ENCODE measurements at places on chromosomes 16 and 17.

- no peaks in the 10 kb centered on the region for H3K4me1 ChIP-seq
- H3K27me3 ChIP-seq, result no peaks in the 10 kb centered on the region
- no peaks in the 10 kb centered on the region for H3K36me3 ChIP-seq
- no peak overlapping the region for H3K27ac ChIP-seq
- H3K4me3 ChIP-seq, result no peak overlapping the region
Observed at GRCh38 chr17:46136820-46137219, 56.4 kb downstream of the KANSL1 start.

- H3K4me3 ChIP-seq, result no peak overlapping the region
- no peaks in the 10 kb centered on the region for H3K36me3 ChIP-seq
- no peaks in the 10 kb centered on the region for H3K27me3 ChIP-seq
- no peak for DNase-seq
- no peak overlapping the region for H3K27ac ChIP-seq
Observed at GRCh38 chr16:58325941-58326340, 31.1 kb upstream of the PRSS54 start.

DNA sequence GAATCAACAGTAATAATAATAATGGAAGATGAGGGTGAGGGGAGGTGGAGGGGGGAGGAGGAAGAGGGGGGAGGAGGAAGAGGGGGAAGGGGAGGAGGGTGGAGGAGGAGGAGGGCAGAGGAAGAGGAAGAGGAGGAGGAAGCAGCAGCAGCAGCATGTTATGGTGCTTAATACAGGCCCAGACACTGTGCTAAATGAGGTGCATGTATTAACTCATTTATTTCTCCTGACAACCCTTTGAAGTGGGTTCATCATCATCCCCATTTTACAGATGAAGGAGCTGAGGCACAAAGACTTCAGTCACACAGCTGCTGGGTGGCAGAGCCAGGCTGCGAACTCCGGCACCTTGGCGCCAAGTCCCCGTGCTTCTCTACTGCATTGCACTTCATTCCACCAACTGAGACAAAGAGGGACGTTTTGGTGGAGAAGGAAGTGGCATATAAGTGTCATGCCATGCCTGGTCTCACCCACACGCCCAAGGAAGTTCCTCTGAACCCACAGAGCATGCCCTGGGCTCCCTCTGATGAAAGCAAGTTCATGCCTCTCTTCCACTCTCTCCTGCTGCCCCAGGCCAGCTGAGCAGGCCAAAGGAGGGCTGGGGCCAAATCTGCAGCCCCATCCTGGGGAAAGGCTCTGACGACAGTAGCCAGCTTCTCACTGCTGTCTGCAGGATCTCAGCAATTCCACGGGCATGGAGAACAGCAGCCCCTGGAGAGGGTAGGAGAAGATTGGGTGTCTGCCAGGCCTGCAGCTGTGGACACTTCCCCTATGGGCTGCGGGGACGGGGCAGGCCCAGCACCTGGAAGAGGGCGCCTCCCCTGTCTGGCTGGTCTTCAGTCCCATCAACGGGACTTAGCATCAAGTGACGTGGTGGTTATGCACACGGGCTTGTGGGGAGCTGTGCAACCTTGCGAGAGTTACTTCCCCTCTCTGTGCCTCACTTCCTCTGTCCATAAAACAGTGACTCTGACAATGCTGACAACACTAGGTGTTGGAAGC, 21.8 kb downstream of the XYLT1 start:
- no peaks in the 10 kb centered on the region for H3K27me3 ChIP-seq
- no peaks in the 10 kb centered on the region for H3K36me3 ChIP-seq
- no peak for DNase-seq
- peaks cover 3% of the 10 kb centered on the region for H3K4me1 ChIP-seq
- H3K27ac ChIP-seq, result no peak overlapping the region

- H3K4me1 ChIP-seq, result no peaks in the 10 kb centered on the region
- no peaks in the 10 kb centered on the region for H3K27me3 ChIP-seq
- DNase-seq, result no peak
- no peaks in the 10 kb centered on the region for H3K36me3 ChIP-seq
- no peak overlapping the region for H3K27ac ChIP-seq
Observed at GRCh38 chr16:18932243-18932987, 6.2 kb upstream of the SMG1 start.

DNA sequence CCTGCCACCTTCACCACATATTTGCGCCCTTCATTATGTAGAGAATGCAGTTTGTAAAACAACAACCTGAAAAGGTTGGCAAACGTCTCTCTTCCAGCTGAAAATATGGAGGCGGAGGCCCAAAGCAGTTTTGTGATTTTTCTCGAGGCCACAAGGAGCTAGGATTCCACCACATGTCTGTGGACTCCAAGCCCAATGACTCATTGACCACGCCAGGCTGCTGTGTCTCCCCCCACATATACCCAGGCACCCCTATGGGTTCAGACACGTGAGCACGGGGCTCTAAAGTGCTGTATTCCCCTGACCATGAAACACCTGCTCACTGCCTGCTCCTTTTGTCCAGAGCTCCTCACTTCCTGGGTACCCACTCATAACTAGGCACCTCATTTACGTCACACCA, 121.4 kb upstream of the CDH5 start:
- H3K4me1 ChIP-seq, result no peaks in the 10 kb centered on the region
- H3K27me3 ChIP-seq, result no peaks in the 10 kb centered on the region
- H3K4me3 ChIP-seq, result no peak overlapping the region
- no peak overlapping the region for H3K27ac ChIP-seq
- H3K36me3 ChIP-seq, result no peaks in the 10 kb centered on the region
- DNase-seq, result no peak

- no peaks in the 10 kb centered on the region for H3K4me1 ChIP-seq
- H3K27ac ChIP-seq, result no peak overlapping the region
- DNase-seq, result no peak
Observed at GRCh38 chr16:84827131-84827574, 7.4 kb downstream of the CRISPLD2 start.

GRCh38 chr17:8696426-8696825, 48.2 kb downstream of the CCDC42 start:
- peaks cover 12% of the 10 kb centered on the region for H3K4me1 ChIP-seq
- no peak overlapping the region for H3K27ac ChIP-seq
- H3K4me3 ChIP-seq, result no peak overlapping the region
- no peak for DNase-seq
- no peaks in the 10 kb centered on the region for H3K27me3 ChIP-seq

- DNase-seq, result no peak
- no peaks in the 10 kb centered on the region for H3K27me3 ChIP-seq
- no peak overlapping the region for H3K4me3 ChIP-seq
- H3K4me1 ChIP-seq, result no peaks in the 10 kb centered on the region
Observed at GRCh38 chr17:21817791-21818364, 125.6 kb downstream of the KCNJ18 start.

- H3K36me3 ChIP-seq, result no peaks in the 10 kb centered on the region
- no peaks in the 10 kb centered on the region for H3K27me3 ChIP-seq
- no peaks in the 10 kb centered on the region for H3K4me1 ChIP-seq
- DNase-seq, result no peak
- H3K27ac ChIP-seq, result no peak overlapping the region
Observed at GRCh38 chr16:86455640-86456039, 54.7 kb upstream of the FOXF1 start.

DNA sequence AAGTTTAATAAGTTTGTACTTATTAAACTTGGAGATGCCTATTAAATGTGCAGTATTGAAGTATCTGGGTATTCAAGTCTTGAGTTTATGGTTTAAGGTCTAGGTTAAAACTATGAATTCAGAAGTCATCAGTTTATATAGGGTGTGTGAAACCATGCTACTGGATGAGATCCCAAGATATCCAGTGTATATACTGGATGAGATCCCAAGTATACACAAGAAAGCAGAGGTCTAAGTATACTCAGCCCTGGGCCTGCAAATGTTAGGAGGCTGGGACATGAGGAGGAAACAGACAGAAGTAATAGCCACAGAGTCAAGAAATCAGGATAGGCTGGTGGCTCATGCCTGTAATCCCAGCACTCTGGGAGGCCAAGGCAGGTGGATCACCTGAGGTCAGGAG, 194.4 kb upstream of the AXIN2 start:
- no peaks in the 10 kb centered on the region for H3K36me3 ChIP-seq
- no peak overlapping the region for H3K27ac ChIP-seq
- H3K4me3 ChIP-seq, result no peak overlapping the region
- no peaks in the 10 kb centered on the region for H3K27me3 ChIP-seq
- H3K4me1 ChIP-seq, result no peaks in the 10 kb centered on the region

GRCh38 chr17:60160829-60161501, 11.2 kb downstream of the CA4 start:
- no peaks in the 10 kb centered on the region for H3K27me3 ChIP-seq
- no peaks in the 10 kb centered on the region for H3K36me3 ChIP-seq
- H3K4me3 ChIP-seq, result no peak overlapping the region
- DNase-seq, result no peak

- no peaks in the 10 kb centered on the region for H3K27me3 ChIP-seq
- DNase-seq, result no peak
- H3K4me3 ChIP-seq, result no peak overlapping the region
- no peaks in the 10 kb centered on the region for H3K4me1 ChIP-seq
- H3K27ac ChIP-seq, result no peak overlapping the region
- H3K36me3 ChIP-seq, result no peaks in the 10 kb centered on the region
Observed at GRCh38 chr17:7873051-7873450, 15.2 kb downstream of the CYB5D1 start.

- no peaks in the 10 kb centered on the region for H3K27me3 ChIP-seq
- DNase-seq, result no peak
- H3K36me3 ChIP-seq, result no peaks in the 10 kb centered on the region
- H3K4me3 ChIP-seq, result no peak overlapping the region
Observed at GRCh38 chr16:76201385-76201784, 75.8 kb upstream of the CNTNAP4 start.

DNA sequence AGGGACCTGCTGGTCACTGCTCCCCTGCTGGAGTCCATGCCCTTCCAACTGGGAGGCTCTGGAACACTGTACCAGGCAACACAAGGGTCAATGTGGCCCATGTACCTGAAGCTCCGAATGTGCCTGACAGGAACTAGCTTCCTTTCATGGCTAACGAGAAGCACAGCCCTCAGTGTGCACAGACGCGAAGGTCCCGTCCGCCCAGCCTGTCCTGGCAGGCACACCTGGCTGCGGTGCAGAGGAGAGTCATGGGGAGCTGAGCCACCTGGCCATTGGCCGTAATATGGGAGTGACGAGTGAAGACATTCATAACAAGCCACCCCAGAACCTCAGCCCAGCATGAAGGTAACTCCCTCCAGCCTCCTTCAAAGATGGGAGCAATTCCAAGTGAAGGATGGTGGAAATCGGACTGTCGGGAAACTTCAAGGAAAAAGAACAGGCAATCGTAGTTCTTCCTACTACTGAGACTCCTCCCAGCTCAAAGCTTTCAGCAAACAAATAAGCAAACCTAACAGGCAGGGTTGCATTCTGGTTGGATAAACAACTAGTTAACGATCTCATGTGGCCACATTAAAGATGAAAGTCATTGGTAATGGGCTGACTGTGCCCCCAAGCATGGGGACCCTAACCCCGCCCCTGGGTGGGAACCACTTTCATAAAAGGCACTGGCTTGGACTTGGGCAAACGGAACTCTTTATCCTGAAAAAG, 13.2 kb downstream of the TMEM11 start:
- no peak overlapping the region for H3K27ac ChIP-seq
- peaks cover 16% of the 10 kb centered on the region for H3K4me1 ChIP-seq
- no peaks in the 10 kb centered on the region for H3K27me3 ChIP-seq
- H3K36me3 ChIP-seq, result peaks cover 11% of the 10 kb centered on the region
- no peak for DNase-seq

GRCh38 chr16:54506741-54507500, 220.3 kb upstream of the IRX3 start:
- no peak for DNase-seq
- H3K27ac ChIP-seq, result no peak overlapping the region
- H3K4me3 ChIP-seq, result no peak overlapping the region

DNA sequence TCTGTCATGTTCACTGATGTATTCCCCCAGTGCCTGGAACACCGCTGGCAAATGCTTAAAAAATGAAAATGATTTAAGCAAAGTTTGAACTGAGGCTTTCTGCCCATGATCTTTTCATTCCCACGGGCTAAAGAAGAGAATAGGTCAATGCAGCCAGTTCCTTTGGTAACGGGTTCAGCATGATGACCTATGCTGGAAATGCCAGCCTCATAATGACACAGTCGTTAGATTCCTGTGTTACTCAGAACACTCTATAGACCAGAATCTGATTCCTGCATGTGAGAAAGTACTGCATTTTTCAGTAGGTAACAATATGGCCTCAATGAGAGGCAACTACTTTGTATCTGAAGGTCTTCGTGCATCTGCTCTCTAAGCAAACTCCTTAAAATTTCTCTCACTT, 19.1 kb upstream of the LIMD2 start:
- no peaks in the 10 kb centered on the region for H3K36me3 ChIP-seq
- no peak for DNase-seq
- H3K4me3 ChIP-seq, result no peak overlapping the region
- no peaks in the 10 kb centered on the region for H3K27me3 ChIP-seq
- H3K27ac ChIP-seq, result no peak overlapping the region
- no peaks in the 10 kb centered on the region for H3K4me1 ChIP-seq

DNA sequence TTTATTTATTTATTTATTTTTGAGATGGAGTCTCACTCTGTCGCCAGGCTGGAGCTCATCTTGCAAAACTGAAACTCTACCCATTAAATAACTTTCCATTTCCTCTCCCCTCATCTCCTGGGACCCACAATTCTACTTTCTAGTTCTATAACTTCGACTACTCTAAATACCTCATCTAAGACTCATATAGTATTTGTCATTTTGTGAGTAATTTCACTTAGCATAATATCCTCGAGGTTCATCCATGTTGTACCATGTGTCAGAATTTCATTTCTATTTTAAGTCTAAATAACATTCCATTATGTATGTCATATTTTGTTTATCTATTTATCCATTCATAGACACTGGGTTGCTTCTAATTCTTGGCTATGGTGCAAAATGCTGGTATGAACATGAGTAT, 5.1 kb upstream of the NT5M start:
- H3K27me3 ChIP-seq, result no peaks in the 10 kb centered on the region
- no peak for DNase-seq
- H3K27ac ChIP-seq, result no peak overlapping the region
- H3K4me3 ChIP-seq, result no peak overlapping the region

DNA sequence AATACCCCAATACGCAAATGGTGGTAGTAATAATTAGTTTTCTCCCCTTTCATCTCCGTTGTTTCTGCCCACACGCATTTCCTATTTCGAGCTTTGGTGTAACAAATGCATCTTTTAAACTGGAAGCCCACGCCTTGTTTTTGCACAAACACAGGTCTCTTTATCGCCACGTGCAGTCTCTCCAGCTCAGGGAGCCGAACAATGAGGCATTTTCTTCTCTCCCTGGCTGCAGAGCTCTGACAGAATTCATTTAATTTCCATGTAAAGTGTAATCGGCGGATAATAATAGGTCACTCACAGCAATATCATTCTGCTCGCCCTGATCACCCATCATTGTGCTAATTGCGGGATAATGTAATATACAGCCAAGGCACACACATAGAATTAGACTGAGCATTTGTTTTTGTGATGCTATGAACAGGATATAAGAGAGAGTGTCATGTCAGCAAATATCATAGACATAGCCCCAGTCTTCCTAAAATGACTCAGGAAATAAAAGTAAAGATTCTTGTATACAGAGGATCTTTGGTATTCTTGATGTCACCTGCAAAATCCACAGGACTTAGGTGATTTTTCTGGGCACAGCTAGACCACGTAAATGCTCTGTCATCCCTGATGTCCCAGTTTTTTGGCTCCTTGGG, 452.6 kb upstream of the CDH11 start:
- no peaks in the 10 kb centered on the region for H3K36me3 ChIP-seq
- DNase-seq, result no peak
- H3K4me1 ChIP-seq, result peaks cover under 1% of the 10 kb centered on the region
- no peak overlapping the region for H3K27ac ChIP-seq
- H3K27me3 ChIP-seq, result no peaks in the 10 kb centered on the region

Data from iPS DF 6.9 (cell line).